Anterior cingulate cortex (tissue), 58 donors: ENCODE measurements at places on chromosomes 1 and 21.

- DNase-seq: no peak
Measured at GRCh38 chr1:171563675-171564074, 58.4 kb upstream of the MYOCOS start.

DNA sequence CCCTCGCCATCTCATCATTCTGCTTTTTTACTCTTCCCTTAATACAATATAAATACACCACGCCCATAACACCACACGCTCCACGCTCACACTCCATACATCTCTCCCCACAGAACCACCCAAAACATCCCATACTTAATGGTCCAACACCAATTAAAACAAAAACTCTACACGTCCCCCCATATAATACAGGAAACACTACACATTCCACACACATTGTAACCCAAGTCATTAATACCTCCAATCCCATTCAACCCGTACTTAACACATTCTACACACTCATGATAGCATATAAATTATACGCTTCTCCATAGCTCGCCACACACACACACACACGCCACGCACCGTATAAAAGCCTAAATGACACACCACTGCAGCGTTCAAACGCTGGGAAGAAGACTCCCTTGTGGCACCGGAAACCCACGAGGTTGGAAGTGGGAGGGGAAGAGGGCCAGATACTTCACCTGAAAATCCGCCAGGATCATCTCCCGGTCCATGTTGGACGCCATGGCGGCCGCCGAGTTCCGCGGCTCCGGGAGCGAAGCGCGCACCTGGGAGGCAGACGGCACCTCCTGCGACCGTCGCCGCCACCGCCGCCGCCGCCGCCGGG lies 659 bp downstream of the FAF1 start:
- DNase-seq: no peak

GRCh38 chr1:231605149-231606100 lies 21.2 kb upstream of the DISC1 start:
- no peak for DNase-seq

DNA sequence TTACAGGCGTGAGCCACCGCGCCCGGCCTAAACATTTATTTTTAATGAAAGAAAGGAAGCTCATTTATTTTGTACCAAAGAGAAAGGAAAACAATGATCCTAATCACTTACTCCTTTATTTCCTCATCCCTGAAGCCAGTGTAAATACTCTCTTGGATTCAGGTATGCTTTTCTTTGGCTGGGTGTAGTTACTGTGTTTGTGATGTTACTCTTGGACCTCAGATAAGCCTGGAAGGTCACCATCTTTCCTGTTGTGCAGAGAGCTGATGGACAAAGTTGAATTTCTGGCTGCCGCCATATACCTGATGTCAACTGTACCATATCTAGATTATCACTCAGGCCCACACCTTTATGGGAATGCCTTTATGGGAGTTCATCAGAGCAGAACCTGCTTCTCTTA lies 35.4 kb upstream of the FOXE3 start:
- no peak for DNase-seq

DNA sequence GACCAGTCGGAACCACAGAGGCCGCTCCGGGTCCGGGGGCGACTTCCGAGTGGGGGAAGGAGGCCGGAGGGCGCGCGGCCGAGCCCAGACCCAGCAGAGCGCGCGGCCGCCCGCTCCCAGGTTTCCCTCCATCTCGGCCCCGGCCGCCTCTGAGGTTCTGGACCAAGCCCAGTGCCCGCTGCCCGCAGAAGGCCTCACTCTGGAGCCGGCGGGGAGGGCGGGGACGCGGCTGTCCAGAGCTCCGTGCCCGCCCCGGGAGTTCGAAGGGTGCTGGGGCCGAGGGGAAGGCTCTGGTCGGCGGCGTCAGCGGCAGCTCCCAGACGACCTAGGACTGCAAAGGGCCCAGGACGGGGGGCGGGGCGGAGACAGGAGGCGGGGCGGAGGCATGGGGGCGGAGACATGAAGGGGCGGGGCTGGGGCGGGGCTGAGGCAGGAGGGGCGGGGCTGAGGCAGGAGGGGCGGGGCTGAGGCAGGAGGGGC lies 48.0 kb upstream of the SLC19A1 start:
- DNase-seq: no peak
